Right forelimb (tissue), 1 donor: ENCODE measurements at places on chromosomes 16 and 17.

GRCh38 chr17:56884483-56885311 lies 29.2 kb downstream of the TRIM25 start:
- DNase-seq: no peak

GRCh38 chr17:36509272-36509985 lies 22.9 kb downstream of the ZNHIT3 start:
- no peak for DNase-seq

GRCh38 chr17:73119631-73120030 lies 27.1 kb upstream of the SLC39A11 start:
- DNase-seq: no peak

GRCh38 chr17:39729280-39729851 lies 966 bp downstream of the MIEN1 start:
- no peak for DNase-seq

DNA sequence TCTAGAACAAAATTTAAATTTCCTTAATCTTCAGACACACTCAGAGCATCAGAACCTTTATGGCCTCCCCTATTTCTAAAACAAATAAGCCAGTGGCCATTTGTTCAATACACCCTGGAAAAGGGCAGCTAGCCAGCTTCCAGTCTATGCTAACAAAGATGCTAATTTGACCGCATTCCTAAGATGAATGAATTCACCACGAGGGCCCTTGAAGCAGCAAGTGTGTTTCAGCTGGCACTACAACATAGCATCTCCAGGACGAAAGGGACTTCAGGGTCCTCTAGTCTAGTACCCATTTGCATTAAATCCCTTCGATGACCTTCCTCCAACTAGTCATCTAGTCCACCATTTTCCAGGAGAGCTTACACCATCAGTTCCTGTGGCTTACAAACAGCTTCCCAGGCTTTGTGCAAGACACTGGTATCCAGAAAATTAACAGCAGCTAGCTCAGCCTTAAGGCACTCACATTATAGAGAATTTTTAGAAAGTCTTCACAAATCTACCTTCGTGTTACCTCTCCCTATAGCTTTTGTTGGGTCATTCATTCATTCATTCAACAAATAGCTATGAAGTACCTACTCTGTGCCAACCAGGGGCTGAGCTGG lies 10.9 kb downstream of the KRT37 start:
- no peak for DNase-seq

DNA sequence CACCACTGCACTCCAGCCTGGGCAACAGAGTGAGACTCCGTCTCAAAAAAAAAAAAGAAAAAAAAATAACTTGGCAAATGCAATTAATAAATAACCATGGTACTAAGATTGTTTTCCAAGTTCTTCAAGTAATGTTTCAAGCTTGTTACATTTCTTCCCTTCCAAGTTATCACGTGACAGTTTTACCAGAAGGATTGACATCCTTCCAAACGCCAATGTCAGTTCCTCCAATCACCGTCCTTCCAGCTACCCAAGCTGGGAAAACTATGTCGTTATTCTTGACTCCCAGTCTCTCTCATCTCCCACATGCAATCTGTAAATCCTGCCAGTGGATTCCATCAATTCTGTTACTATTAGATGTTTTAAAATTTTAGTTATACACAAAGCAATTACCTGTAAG lies 3.9 kb upstream of the PHAF1 start:
- DNase-seq: no peak

DNA sequence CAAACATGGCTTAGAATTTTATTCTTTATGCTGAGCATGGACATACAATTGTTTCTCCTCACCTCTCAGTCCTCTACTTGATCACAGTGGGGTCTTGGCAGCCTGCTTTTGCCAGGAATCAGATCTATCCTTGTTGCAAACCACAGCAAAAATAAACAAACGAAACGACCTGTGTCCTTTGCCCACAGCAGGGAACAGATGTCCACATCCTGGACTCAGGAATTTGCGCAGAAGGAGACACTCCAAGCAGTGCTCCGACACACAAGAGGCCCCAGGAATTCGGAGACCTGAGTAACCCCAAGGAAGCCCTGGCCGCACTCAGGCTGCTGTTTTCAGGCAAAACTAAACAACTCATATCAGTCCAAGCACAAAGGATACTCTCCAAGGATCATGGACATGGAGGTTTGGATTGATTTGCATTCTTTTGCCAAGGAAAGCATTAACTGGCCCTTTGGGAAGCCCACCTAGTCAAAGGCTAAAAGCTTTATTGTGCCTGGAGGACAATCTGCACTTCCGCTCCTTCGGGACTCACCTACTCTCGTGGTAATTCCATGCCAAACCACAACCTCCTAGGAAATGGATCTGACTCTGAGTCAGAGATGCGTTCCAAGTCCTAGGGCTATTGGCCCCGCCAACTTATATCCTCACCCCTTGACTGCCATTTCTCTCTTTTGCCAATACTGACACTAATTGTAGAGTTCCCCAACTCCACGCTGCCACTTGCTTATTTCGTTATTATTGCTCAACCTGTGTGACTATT lies 271.1 kb upstream of the CDH11 start:
- DNase-seq: no peak

GRCh38 chr17:30597776-30598288 lies 120.6 kb downstream of the GOSR1 start:
- no peak for DNase-seq

DNA sequence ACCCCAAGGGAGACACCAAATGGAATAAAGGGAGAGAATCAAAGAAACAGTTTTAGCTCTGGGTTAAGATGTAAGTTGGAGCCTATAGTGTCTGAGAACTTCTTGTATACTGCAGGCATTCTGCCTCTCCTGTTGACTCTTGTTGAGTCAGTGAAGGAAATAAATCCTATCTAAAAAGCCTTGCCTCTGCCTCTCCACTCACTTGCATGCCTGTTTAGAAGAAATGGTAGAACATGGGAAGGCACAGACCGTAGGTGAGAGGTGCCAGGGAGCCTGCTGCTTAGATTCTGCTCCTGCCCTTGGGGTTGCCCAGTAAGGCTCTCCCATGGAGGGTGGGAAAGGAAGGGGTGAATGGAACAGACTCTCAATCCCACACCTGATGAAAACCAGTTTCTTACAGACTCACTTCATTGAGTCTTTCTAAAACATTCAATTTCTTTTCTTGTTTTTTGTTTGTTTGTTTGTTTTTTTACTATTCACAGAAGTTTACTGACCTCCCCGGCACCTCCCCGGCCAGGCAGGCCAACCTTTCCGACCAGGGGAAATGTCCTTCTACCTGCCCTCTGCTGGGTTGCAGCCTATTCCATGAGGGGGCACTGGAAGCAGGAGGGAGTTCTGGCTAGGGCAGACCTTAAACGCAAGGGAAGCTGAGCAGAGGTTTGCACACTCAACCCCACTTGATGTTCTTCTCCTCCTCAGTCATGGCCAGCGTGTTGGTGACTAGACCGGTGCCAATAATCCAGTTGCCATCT lies 211.7 kb upstream of the WSB1 start:
- no peak for DNase-seq

- no peak for DNase-seq
These were observed 94.7 kb upstream of the SIAH1 start for GRCh38 chr16:48479955-48480354.

DNA sequence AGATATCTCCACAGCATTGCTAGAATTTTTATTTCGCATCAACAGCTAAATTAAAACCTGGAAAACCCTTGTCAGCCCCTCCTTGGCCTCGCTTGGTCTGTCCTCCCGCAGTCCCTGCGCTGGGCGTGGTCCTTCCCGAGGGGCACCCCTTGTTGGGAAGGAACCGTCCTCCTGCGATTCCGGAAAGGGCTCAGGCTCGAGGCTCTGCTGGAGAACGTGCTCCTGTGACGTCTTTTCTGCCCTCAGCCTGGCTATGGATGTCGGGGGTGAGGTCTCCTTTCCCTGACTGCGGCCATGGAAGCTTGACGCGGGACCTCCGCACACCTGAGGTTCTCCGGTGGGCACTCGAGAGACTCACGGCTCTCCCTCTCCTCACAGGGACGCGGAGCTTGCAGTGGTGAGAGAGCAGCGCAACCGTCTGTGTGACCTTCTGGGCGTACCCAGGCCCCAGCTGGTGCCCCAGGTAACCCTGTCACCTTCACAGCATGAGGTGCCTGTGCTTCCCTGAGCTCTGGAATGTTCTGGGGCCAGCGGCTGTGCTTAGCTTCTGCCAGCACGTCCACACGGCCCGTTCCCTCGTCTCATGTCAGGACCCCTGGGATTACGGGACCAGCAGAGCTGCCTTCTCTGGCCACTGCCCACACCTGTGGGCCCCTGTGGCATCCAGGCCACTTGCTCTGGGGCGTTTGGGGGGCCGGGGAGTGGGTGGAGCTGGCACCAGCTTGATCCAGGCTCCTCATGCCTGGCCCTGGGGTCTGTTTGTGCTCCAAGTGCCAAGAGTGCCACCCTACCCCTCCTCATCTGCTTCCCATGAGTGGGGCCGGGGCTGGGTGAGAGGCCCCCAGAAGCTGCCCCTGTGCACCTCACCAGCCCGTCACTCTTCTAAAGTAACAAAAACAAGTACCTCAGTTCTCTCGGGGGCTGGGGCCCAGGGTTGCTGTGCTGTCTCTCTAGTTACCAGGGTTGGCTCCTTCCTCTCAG lies 101.5 kb upstream of the ZNF750 start:
- peak; percentile 30 for DNase-seq

GRCh38 chr16:84648595-84649510 lies 542 bp downstream of the KLHL36 start:
- DNase-seq: no peak

DNA sequence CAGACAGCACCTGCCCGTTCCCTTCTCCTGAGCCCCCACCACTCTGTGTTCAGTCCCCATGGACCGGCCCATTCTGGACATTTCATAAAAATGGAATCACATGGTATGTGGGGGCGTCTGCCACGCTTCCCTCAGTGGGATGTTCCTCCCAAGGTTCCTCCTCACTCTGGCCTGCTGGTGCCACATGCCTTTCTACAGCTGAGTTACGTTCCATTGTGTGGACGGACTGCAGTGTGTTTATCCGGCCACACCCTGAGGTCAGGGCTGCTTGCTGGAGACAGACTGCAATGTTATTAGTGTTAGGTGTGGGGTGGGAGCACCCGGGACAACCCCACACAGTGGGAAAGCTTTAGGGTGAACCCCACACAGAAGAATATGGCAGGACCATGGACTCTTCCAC lies 5.9 kb upstream of the AATK start:
- DNase-seq: no peak

GRCh38 chr16:46768809-46769208 lies 20.7 kb upstream of the MYLK3 start:
- DNase-seq: no peak

DNA sequence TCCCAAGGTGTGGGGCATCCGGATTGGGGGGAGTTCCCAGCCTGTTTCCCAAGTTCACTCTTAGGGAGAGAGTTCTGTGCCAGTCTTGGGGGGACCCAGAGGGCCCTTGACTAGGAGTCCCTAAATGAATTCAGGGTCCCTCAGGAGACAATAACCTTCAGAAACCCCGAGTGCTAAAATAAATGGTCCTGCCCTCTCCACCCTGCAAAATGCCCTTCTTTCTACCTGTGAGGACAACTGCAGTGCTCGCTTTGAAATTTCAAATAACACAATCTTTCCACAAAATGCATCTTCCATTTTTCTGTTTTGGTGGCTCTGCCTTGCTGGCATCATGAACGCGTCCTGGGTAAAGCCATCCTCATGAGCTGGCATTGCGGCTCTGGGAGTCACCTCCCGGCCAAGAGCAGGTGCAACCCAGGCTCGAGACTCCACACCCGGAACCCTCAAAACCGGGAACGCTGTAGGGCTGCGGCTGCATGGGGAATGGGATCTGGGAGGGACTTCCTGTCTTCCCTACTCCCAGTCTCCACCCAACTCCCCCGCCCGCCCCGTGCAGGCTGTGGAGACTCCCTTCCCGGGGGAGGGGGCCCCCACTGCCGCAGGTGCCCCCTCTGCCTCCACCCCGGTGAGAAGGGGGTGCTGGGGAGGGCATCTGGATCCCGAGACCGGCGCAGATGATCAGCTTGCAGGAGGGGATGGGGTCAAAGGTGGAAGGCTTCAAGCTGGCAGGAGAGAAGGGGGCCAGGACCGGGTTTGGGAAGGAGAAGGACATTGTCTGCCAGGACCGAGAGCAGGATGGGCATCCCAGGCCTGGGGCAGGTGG lies at the start of gene ZNF205:
Gene ZNF205 (plus strand): TSS at position 529 of the 823 bp plus-strand sequence. CDS start 845 bp downstream, outside the sequence.
- peak; percentile 86 for DNase-seq

GRCh38 chr16:16992975-16993765 lies 477.6 kb downstream of the XYLT1 start:
- DNase-seq: no peak

- no peak for DNase-seq
These were observed 3.8 kb upstream of the ARHGAP23 start for GRCh38 chr17:38424297-38424972.
